ENCODE measurements at places on chromosomes 2 and 18. TPM values are rescaled to one million over a fixed set of nuclear protein-coding genes. Genes with fewer than 3 reads are reported as not detected.

The NOL4 gene
- 0.61 TPM for total RNA-seq

GRCh38 chr2:204023088-204023487, 86.5 kb downstream of the ICOS start:
- peaks cover 40% of the 10 kb centered on the region for H3K4me1 ChIP-seq
- no peak for DNase-seq
- no peak overlapping the region for H3K4me3 ChIP-seq
- peak overlapping the region; percentile 9 for H3K27ac ChIP-seq
- H3K27me3 ChIP-seq: no peaks in the 10 kb centered on the region
- H3K36me3 ChIP-seq: no peaks in the 10 kb centered on the region

- no peak overlapping the region for H3K4me3 ChIP-seq
- H3K27me3 ChIP-seq: no peaks in the 10 kb centered on the region
- no peak for DNase-seq
- H3K36me3 ChIP-seq: no peaks in the 10 kb centered on the region
- no peak overlapping the region for H3K27ac ChIP-seq
These were observed 37.3 kb downstream of the FHOD3 start for GRCh38 chr18:36334798-36335197.

- no peak overlapping the region for H3K27ac ChIP-seq
- H3K27me3 ChIP-seq: no peaks in the 10 kb centered on the region
- peaks cover 15% of the 10 kb centered on the region for H3K36me3 ChIP-seq
These were observed 108.5 kb downstream of the WDSUB1 start for GRCh38 chr2:159177957-159178356.

DNA sequence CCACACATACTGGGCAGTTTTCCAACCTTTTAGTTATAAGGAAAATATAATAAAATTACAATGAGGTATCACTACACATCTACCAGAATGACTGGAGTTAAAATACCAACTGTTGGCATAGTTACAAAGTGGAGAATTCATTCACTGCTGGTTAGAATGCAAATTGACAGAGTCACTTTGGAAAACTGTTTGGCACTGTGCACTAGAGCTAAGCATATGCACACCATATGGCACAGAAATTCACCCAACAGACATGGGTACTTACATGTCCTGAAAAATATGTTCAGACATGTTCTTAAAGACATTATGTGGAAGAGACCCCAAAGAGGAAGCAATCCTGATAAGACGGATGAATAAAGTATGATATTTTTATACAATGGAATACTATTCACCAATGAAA, 686.1 kb upstream of the RAB6C start:
- H3K27ac ChIP-seq: no peak overlapping the region
- no peak for DNase-seq
- no peak overlapping the region for H3K4me3 ChIP-seq
- no peaks in the 10 kb centered on the region for H3K27me3 ChIP-seq

DNA sequence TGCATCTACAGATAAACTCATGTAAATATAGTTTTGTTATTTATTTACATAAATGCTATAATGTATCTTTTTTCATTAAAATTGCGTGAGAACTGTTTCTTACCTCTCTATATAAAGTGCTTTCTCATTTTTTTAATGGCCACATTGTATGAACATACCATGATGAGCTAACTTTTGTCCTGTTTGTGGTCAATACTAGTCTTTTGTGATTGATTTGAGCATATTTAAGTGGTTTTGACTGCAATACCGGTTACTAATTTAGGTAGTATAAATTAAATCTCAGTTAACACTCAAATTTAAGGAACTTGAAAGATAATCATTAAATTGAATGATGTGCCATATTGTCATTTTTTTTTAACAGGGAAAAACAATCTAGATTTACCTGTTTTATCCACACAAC, 108.2 kb downstream of the HAUS1 start:
- DNase-seq: no peak
- peaks cover 6% of the 10 kb centered on the region for H3K4me1 ChIP-seq
- H3K36me3 ChIP-seq: peaks cover 13% of the 10 kb centered on the region
- H3K27ac ChIP-seq: no peak overlapping the region
- H3K27me3 ChIP-seq: no peaks in the 10 kb centered on the region

DNA sequence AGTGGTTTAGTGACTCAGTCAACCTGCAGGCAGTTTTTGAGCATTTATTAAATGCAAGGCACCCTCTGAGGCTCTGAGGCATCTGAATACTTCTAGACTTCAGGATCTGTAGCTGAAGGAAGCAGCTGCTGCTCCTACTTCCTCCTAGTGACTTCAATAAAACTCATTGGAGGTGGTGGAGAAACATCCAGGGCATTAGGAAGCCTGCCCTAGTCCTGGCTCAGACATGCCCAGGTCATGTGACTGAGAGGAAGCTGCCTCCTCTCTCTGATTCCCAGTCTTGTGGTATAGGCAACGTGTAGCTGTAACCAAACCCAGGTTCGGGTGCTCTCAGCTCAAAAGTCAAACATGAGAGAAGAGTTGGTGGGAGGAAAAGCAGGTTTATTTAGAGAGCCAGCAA, 287.2 kb upstream of the GYPC start:
- no peaks in the 10 kb centered on the region for H3K4me1 ChIP-seq
- no peaks in the 10 kb centered on the region for H3K27me3 ChIP-seq
- no peak overlapping the region for H3K27ac ChIP-seq

DNA sequence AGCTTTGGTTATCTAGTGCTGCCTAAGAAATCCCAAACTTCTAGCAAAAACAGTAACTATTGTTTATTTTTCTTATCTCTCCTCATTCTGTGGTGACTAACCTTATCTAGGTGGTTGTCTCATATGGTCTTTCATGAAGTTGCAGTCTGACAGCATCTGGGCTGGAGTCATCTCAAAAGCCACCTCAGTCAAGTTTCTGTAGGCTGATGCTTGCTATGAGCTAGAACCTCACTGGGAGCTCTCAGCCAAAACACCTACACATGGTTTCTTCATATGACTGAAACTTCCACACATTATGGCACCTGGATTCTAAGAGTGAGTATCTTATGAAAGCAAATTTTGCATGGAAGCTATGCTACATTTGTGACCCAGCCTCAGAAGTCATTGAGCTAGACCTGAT, 596.4 kb upstream of the VRK2 start:
- no peaks in the 10 kb centered on the region for H3K36me3 ChIP-seq
- H3K27me3 ChIP-seq: no peaks in the 10 kb centered on the region
- no peaks in the 10 kb centered on the region for H3K4me1 ChIP-seq
- no peak overlapping the region for H3K27ac ChIP-seq
- no peak for DNase-seq
